ENCODE measurements at places on chromosomes 2 and 18.

DNA sequence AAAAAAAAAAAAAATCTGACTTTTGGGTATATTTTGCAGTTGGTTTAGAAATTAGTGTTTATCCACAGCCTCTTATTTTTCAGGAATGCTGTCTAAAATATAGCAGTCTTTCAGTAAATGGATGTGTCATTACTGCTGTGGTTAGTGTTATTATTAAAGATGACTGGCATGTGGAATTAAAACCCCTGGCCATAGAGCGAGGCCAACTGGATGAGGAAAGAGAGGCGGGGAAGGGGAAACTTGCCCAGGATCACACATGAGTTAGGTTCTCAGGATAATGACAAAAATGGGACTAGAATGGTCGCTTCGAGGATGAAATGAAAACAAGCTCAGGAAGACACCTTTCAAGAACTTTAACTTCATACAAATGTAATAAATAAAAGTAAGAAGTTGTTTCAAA, 57.4 kb upstream of the APCDD1 start:
- DNase-seq = no peak

DNA sequence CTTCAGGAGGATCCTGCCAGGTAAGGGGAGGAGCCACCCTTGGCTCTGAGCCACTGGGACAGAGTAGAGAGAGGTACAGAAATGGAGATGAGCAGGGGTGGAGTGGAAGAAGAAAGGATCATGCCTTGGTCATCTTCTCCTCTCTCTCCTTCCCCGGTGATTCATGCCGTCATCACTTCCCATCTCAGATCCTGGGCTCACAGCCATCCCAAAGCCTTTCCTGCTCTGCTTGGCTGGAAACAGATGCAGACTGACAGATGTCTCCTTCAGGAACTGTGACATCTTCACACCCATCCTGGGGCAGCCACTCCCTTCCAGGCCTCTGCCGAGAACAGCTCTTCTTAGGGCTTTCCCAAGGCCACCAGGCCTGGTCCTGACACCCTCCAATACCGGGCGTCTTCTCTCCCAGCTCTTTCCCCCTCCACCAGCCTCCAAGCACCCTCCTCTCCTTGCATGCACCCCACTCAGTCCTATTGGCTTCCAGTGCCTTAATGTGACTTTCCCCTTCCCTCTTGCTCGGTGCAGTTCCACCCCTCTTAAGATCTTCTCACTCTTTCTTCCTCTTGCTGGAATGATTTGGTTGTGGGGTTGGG, 58.3 kb upstream of the TNP1 start:
- no peak for DNase-seq

- no peak for DNase-seq
Measured at GRCh38 chr2:144099340-144099739, 420.6 kb downstream of the ZEB2 start.

DNA sequence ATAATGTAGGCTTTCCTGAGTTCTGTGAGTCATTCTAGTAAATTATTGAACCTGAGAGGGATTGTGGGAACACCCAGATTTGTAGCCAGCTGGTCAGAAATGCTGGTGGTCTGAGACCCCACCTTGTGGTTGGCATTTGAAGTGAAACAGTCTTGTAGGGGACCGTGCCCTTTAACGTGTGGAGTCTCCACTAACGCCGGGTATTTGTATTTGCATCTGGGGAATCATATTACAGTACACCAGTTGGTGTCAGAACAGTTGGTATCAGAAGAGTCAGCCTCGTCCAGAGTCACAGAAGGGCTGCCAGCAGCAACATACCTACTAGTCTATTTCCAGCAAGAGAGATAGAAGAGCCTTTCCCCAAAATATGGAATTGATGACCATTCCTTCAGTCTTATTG, 38.3 kb upstream of the PTPN4 start:
- no peak for DNase-seq

- DNase-seq = no peak
Measured at GRCh38 chr2:113937501-113937900, 47.6 kb downstream of the ACTR3 start.

DNA sequence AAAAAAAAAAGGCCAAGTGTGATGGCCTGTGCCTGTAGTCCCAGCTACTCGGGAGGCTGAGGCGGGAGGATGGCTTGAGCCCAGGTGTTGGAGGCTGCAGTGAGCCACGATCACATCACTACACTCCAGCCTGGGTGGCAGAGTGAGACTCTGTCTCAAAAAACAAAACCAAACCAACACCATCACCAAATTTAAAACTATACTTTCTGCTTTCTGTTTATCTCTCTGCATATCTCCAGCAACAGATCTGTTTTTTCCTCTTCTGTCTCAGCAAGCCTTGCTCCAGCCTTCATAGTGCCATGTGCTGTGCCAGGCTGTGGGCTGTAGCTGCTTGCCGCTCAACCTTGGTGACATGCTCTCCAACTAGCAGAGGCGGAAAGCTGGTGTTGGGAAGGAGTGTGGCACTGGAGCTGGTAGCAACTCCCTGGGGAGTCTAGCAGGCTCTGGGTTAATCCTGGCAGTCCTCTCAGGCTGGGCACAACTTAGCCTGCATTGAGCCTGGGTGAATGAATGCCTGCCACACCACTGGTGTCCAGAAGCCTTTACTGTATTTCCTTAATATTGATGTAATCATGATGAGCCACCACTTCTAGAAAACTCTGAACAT, 204.1 kb downstream of the LDLRAD4 start:
- no peak for DNase-seq

DNA sequence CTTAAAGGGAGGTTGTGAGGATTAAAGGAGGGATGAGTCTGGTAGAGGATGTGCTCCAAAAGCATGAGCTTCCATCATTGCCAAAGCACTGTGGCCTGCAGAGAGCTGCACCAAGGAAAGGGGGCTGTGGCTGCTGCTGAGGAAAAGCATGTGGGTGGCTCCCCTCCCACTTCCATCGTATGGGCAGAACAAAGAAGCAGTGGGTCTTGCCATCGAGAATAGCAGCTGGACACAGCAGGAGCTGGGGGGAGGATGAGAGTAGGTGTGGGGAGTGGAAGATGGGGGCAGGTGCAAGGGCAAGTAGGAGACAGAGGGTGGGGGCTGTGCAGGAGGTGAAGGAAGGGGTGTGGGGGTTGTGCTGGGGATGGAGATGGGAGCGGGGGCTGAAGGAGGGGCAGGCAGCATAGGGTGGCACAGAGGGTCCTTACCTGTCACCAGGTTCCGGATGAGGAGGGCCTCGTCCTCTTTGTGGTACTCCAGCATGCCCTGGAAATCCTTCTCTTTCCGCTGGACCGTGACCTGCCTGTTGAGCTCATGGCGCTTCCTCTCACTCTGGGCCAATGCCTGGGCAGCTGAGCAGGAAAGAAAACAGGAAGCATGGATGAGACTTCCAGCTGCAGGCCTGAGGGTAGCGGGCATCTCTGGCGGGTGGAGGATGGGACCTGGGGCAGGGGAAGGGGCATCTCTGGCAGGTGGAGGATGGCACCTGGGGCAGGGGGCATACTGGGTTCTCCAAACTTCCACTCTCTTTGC, 33.6 kb upstream of the ACAA2 start:
- no peak for DNase-seq

Data from SIG-M5 (cell line).